ENCODE measurements at places on chromosomes 5 and 9. TPM values are rescaled to one million over a fixed set of nuclear protein-coding genes. Genes with fewer than 3 reads are reported as not detected.

The PHF24 gene
- total RNA-seq = not detected

The GDA gene
- not detected for total RNA-seq

The CCDC152 gene
- 9.3 TPM for total RNA-seq

The IGFBPL1 gene
- not detected for total RNA-seq

The NUTM2G gene
- total RNA-seq = not detected

The PCDHB7 gene
- not detected for total RNA-seq

DNA sequence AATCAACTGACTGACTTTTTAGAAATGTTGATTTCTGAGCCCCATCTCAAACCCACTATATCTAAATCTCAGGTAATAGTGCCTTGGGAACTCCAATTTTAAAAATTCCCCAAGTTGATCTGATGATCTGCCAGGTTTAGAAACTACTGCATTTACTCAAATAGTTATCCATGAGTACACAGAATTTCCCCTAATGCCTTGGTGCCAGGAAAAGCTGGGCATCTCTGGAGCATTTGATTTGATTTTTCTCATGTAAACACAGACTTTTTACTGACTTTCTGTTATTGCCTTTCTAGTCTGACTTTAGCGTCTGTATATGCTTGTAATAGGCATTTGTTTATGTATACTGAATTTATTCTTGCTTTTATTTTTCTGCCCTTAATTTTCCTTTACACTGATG lies 35.8 kb downstream of the MTREX start:
- no peak for DNase-seq
- no peak overlapping the region for H3K4me3 ChIP-seq
- no peaks in the 10 kb centered on the region for H3K27me3 ChIP-seq
- peaks cover 26% of the 10 kb centered on the region for H3K36me3 ChIP-seq

- no peaks in the 10 kb centered on the region for H3K36me3 ChIP-seq
- peaks cover 14% of the 10 kb centered on the region for H3K4me1 ChIP-seq
- no peaks in the 10 kb centered on the region for H3K27me3 ChIP-seq
- DNase-seq = no peak
These were observed 4.6 kb downstream of the TEX53 start for GRCh38 chr9:114652776-114653555.

- H3K4me1 ChIP-seq = no peaks in the 10 kb centered on the region
- no peak overlapping the region for H3K27ac ChIP-seq
- H3K27me3 ChIP-seq = no peaks in the 10 kb centered on the region
- DNase-seq = no peak
- no peak overlapping the region for H3K4me3 ChIP-seq
- no peaks in the 10 kb centered on the region for H3K36me3 ChIP-seq
These were observed 110.1 kb upstream of the MOCS2 start for GRCh38 chr5:53219610-53220009.

DNA sequence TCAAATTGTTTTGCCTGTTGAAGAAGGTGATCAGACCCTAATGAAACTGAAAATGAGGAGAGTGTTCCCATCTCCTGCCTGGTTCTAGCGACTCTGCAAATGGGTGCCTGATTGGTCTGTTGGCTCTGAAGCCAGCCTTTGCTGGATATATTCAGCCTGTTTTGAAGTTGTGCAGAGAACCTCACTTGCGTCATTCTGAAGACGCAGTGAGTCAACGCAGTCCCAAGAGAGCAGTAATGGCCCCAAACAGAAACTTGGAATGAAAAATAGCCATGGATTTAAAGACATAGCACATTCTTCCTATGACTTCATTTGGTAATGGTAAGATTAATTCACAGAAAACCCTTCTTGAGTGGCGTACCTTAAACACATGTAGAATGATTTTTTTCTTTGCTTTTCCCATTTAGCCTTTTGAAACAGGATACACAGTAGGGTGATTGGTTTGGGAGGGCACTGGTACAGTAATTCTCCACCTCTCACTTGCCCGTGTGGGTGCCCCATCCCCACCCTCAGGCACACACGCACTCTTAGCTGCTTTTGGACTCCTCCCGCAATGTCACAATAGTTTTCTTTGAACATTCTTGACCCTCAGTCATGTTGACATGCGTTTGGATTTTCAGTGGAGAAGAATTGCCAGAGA lies 54.1 kb upstream of the ABL1 start:
- no peaks in the 10 kb centered on the region for H3K36me3 ChIP-seq
- no peak for DNase-seq
- no peak overlapping the region for H3K4me3 ChIP-seq
- no peak overlapping the region for H3K27ac ChIP-seq
- no peaks in the 10 kb centered on the region for H3K27me3 ChIP-seq

DNA sequence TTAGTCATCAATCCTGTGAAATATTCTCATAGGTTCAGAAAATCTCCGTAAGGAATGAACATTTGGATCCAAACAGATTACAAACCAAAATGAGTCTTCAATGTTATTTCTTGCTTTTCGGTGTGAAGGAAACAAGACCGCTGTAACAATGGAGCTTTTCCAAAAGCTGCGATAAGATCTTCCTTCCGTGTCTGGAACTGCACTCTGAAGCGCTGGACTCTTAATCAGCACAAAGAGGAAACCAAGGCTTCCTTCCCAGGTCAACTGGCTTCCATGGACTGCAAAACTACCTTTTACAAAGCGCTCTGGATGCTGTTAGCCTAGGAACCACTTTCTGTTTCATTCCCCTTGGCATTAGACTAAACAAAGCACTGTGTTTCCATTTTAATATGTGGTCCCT lies 137.9 kb upstream of the BASP1 start:
- DNase-seq = no peak
- no peaks in the 10 kb centered on the region for H3K36me3 ChIP-seq
- H3K4me3 ChIP-seq = no peak overlapping the region
- no peak overlapping the region for H3K27ac ChIP-seq
- no peaks in the 10 kb centered on the region for H3K4me1 ChIP-seq

GRCh38 chr5:147240266-147240985 lies 5.6 kb downstream of the STK32A start:
- no peak overlapping the region for H3K4me3 ChIP-seq
- no peak for DNase-seq
- H3K4me1 ChIP-seq = no peaks in the 10 kb centered on the region
- peaks cover 21% of the 10 kb centered on the region for H3K27me3 ChIP-seq
- H3K27ac ChIP-seq = no peak overlapping the region

DNA sequence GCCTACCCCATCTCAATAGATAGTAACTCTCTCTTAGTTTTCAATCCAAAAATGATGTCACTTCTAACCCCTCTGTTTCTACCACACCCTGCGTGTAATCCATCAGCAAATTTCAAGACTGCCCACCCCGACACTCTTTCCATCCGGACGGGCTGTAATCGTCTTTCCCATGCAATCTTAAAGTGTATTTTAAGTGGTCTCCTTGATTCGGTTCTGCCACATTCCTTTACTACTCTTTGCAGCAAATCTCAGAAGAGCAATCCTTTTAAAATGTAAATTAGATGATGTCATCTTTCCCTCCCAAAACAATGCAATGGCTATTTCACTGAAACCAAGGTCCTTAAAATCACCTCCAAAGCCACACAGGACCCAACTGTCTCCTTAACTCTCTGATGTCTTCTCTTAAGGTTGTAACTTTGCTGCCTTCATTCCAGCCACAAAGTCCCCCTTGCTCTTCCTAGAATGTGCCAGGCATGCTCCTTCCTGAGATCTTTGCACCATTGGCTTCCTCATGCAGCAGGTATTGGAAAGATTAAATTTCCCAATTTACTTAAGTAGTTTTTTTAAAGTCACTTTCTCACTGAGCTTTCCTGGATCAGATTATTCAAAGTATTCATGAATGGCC lies 932.5 kb upstream of the WWC1 start:
- H3K4me3 ChIP-seq = no peak overlapping the region
- H3K27me3 ChIP-seq = no peaks in the 10 kb centered on the region
- no peaks in the 10 kb centered on the region for H3K4me1 ChIP-seq
- H3K36me3 ChIP-seq = peaks cover 4% of the 10 kb centered on the region

- no peak overlapping the region for H3K4me3 ChIP-seq
- H3K27ac ChIP-seq = no peak overlapping the region
- H3K36me3 ChIP-seq = no peaks in the 10 kb centered on the region
- no peaks in the 10 kb centered on the region for H3K27me3 ChIP-seq
- no peak for DNase-seq
These were observed 204.5 kb downstream of the FBXL7 start for GRCh38 chr5:15704397-15704947.

- H3K4me1 ChIP-seq = peaks cover 3% of the 10 kb centered on the region
- H3K4me3 ChIP-seq = no peak overlapping the region
- no peaks in the 10 kb centered on the region for H3K36me3 ChIP-seq
- H3K27ac ChIP-seq = no peak overlapping the region
These were observed 220.0 kb downstream of the PDE4D start for GRCh38 chr5:59673438-59674058.
